ENCODE measurements at places on chromosomes 1 and 21.

DNA sequence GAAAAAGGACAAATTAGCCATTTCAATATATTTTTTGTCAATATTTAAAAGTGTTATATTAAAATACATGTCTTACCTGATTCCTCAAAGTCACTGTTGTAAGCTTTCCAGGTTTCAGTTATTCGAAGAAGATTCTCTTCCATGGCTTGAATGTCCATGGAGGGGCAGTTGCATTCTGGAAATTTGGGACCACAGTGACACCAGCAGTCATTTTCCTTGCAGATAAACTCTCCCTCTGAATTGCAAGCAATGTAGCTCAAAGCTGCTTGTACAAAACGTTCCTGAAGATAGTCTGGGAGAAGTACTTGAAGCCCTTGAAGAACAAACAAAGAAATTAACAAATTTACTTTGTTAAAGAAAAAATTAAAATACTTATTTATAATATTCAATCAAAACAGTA lies 251.7 kb downstream of the BRINP3 start:
- no peak for DNase-seq

GRCh38 chr21:33293811-33294216 lies 27.6 kb downstream of the IL10RB start:
- DNase-seq: peak; percentile 47

DNA sequence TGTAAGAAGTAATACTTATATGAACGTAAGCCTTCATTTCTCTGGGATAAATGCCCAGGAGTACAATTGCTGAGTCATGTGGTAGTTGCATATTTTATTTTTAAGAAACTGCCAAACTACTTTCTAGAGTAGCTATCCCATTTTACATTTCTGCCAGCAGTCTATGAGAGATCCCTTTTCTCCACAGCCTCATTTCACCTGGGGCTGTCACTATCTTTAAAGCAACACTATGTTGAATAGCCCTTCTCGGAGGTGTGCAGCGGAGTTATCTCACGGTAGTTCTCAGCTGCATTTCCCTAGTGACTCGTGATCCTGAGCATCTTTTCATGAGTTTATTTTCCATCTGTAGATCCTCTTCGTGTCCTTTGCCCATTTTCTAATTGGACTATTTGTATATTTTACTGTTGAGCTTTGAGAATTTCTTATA lies 93.4 kb downstream of the ADARB1 start:
- DNase-seq: no peak

- no peak for DNase-seq
These were observed 50.5 kb upstream of the ZYG11A start for GRCh38 chr1:52792036-52792435.

Data from CD4-positive, alpha-beta T cell treated with Interleukin-17A for 4 hours (primary cell).